ENCODE measurements at places on chromosomes 5 and 9.
A peak's percentile ranks its signal among the peaks of the same experiment; 100 is the strongest.

- no peak for DNase-seq
Measured at GRCh38 chr5:180352116-180353047, 754 bp downstream of the GFPT2 start.

- DNase-seq = no peak
Measured at GRCh38 chr5:78505860-78506259, 142.7 kb downstream of the LHFPL2 start.

GRCh38 chr9:122368642-122369041 is 2.2 kb upstream of the PTGS1 start:
- DNase-seq = no peak

DNA sequence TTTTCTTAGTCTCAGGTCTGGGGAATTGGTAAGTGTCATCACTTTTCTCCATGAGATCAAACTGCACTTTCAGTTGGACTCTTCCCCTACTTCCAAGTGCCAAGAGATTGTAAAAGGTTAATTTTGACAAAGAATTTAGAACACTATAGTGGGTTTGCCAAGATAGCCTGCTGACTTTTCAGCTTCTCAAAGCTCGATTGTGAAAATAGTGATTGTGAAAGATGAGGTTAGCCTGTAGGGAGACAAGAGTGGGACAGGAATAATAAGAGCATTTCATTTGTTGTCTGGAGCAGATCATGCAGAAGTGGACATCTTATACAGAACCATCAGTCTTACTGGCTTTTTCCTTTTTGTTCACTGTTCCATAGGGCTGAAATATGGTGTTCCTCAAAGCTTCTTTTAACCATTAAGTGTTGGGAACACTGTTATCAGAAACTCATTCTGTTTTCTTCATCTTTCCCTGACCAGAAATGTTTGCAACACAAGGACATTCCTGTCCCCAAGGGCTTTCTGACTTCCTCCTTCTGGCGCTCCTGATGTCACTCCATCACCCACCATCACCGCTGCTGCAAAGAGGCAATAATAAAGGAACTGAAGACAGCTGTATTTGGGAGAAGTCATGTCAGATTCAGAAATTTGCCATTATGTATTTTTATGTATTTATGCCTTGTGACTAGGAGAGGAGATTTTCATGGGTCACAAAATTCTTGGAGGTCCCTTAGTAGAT is 11.6 kb upstream of the SPTAN1 start:
- no peak for DNase-seq

DNA sequence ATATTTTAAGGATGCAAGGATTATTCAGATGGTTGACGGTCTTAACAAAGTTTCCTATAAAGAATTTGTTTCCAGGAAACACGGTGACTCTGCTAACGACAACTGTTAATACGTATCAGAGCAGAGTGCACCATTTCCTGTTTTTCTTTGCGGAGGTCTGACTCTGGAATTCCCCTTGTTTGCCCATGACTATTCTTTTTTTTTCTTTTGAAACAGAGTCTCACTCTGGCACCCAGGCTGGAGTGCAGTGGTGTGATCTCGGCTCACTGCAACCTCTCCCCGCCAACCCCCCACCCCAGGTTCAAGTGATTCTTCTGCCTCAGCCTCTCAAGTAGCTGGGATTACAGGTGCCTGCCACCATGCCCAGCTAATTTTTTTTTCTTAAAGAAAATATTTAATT is 115.9 kb downstream of the CDC42SE2 start:
- DNase-seq = peak; percentile 63

GRCh38 chr5:120454094-120454798 is 9.9 kb upstream of the PRR16 start:
- no peak for DNase-seq

DNA sequence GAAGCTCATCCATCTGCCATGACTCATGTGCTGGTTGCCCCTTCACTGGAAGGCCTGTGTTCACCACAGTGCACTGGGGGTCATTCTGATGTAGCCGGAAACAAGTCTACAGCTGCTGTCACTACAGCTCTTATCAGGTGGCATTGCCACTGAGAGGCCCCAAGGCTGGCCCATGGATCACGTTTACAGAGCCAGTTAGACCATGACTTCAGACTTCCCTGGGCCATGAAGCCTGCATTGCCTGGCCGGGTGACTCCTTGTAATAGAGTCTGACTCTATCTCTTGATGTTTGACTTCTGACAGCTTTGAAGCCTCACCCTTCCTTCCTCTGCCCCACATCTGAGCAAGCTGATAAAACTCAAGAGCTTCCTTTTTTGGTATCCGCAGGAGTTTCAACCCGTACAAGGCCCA is 473.5 kb upstream of the DAP start:
- DNase-seq = no peak

- DNase-seq = no peak
Measured at GRCh38 chr9:87751423-87751822, 25.5 kb downstream of the CTSL start.

GRCh38 chr9:13083963-13084528 is 195.4 kb downstream of the MPDZ start:
- no peak for DNase-seq

DNA sequence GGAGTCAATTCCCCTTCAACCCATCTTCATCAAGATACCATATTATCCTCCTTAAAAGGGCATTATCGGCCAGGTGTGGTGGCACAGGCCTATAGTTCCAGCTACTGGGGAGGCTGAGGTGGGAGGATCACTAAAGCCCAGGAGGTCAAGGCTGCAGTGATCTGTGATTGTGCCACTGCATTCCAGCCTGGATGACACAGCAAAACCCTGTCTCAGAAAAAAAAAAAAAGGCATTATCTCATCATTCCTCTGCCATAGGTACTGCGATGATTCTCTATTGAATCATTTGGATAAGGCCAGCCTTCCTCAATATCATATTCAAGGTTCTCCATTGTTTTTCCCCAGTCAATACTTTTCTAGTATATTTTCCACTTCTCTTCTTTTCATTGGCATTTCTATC is 39.2 kb upstream of the RAB3C start:
- DNase-seq = no peak

DNA sequence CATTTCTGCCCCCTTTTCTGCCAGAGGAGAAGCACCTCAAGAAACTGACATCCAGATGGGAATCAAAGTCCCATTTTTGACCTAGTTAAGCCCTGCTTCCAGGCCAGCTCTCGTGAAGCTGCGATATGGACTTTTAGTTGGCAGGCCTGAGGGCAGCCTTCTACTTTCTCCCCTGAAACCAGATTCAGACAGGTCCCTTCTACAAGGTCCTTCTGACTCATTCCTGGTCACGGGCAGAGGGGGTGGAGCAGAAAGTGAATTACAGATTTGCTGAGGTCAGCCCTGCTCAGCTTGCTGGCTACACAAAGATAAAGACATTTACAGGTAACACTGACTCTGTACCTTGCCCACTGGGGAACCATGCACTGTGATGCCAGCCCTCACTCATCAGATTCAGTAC is 52.8 kb upstream of the TUT7 start:
- no peak for DNase-seq

GRCh38 chr9:114733816-114734215 is 51.8 kb upstream of the TEX48 start:
- DNase-seq = no peak

DNA sequence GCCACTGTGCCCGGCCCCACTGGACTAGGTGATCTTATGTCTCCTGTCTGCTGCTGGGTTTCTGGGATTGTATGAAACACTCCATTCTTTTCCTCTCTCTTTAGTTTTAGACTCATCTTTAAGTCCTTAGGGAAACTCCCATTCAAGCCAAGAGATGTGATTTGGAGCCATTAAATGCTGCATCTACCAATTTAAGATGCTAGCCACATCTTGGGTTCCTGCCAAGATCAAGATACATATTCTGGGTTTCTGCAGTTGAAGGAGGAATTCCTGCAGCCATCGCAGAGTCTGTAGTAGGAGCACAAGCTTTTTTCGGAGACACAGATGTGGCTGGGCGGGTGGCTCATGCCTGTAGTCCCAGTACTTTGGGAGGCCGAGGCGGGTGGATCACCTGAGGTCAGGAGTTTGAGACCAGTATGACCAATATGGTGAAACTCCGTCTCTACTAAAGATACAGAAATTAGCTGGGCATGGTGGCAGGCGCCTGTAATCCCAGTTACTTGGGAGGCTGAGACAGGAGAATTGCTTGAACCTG is 23.2 kb downstream of the STXBP1 start:
- no peak for DNase-seq

DNA sequence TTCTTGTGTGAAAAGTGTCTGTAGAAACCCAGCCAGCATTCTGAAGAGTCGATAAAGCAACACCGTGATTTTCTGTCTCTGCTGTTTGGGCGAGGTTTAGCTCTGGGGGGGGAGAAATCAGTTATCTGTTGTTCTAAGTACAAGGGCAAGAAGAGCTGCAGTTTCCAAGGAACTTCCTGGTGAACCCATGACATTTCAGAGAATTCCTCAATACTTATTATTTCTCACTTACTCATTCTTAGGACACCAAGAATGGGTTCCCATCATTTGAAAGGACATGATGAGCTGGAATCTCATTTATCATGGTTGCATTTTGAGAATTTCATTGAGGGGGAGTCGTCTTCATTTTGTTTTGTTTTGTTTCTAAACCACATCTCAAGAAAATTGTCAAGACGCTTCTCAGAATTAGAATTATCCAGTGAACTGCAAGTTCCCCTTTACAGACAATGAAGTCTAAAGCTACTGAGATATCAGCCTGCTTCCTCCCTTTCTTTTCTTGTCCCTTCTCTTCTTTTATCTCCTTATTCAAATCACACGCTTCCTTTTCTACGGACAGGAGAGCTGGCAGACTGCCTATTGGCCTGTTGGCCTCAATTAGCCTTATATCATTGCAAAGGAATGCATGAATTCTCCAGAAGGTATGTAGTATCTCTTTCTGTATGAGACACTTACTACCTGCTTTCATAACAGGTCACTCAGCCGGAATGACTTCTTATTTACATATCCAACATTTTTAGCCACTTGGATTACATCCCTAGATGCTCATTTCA is 53.7 kb downstream of the ZNF462 start:
- no peak for DNase-seq

DNA sequence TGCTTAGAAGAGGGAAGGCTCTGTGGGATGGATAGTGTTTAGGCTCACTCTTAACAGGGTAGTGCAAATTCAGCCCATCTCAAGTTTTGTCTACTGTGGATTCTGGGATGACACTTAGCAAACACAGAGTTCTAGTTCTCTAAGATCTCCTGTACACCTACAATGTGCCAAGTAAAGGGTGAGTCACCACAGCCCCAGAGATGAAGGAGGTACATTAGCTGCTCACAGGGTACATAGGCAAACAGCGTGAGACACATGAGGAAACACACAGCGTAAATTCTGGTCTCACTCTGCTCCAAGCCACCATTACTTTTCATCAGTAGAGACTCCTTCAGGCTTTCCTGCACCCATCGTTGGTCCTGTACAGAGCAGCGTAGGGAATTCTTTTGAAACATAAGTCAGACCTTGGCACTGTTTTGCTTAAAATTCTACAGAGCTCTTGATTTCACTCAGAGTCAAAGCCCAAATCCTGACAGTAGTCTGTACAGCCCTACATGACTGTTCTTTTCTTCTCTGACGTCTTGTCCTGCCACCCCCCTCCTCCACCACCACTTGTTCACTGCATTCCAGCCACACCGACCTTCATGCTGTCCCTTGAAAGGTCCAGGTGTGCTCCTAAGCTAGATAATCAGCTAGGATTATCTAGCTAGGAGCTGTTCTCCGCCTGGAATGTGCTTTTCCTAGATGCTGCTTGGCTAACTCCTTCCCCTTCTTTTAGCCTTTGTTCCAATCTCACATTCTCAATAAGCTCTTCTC is 8.7 kb downstream of the ASTN2 start:
- DNase-seq = no peak

- no peak for DNase-seq
Measured at GRCh38 chr5:1662559-1663085, 137.0 kb downstream of the MRPL36 start.

DNA sequence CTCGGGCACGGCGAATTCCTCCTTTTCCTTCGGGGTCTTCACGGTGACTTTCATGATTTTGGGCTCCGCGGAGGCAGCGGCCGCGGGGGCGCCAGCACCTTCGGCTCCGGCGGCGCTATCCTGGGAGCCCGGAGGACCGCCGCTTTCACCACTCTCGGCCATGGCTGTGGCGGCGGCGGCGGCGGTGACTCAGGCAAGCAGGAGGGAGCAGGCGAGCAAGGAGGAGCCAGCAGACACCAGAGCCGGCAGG is 315 bp downstream of the UBQLN1 start:
- no peak for DNase-seq

DNA sequence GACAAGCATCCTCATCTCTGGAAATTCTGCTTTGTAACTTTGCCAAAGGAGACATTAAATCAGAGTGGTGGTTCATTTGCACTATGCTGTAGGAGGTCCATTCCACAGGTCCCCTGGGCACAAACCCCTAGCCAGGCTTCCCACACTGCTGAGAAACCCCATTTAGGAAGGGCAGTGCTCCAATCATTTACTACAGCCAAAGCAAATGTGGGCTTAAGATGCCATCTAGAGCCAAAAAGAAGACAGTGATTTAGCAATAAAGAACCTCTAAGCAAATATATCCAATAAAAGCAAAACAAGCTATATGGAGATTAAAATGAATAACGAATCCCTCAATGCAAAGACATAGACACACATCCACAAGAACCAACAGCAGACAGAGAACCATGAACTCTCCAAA is 129.0 kb upstream of the ALDH1B1 start:
- DNase-seq = no peak

- DNase-seq = no peak
Measured at GRCh38 chr9:109499093-109499630, 1.1 kb upstream of the PTPN3 start.

DNA sequence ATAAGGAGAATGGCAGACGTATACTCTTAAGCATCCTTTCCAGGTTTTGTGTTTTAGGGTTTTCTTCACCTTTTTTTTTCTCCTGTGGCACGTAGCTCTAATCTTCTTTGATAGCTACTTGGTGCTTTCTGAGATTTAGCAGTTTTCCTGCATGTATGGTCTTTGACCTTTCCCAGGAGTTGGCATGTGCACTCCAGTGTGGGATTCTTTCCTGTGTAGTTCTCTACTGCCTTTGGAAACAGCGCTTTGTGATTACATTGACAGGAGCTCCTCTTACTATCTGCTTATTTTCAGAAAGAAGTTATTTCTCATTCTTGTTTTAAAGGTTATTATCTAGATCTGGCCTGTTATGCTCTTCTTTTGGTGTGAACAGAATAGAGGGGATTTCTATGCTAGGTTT is 65.5 kb downstream of the UNC13B start:
- DNase-seq = no peak

GRCh38 chr5:1378866-1379659 is 34.2 kb upstream of the CLPTM1L start:
- DNase-seq = no peak

- DNase-seq = no peak
Measured at GRCh38 chr5:61256474-61256873, 75.6 kb upstream of the ZSWIM6 start.

DNA sequence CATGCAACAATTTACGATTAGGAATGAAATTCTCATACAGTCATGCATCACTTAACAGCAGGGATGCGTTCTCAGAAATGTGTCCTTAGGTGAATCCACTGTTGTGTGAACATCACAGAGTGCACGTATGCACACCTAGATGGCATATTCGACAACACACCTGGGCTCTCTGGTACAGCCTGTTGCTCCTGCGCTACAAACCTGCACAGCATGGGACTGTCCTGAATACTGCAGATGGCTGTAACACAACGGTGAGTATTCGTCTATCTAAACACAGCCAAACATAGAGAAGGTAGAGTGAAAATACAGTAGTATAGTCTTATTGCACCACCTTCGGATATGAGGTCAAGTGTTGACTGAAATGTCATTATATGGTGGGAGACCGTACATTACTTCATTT is 44.0 kb upstream of the LCP2 start:
- no peak for DNase-seq
